ENCODE measurements at places on chromosomes 16 and 17.

GRCh38 chr17:59825533-59826322 is 67.0 kb downstream of the TUBD1 start:
- DNase-seq: no peak

- no peak for DNase-seq
Measured at GRCh38 chr17:2705263-2705662, 6.3 kb downstream of the CLUH start.

GRCh38 chr16:50169555-50170096 is 16.5 kb downstream of the TENT4B start:
- DNase-seq: no peak

DNA sequence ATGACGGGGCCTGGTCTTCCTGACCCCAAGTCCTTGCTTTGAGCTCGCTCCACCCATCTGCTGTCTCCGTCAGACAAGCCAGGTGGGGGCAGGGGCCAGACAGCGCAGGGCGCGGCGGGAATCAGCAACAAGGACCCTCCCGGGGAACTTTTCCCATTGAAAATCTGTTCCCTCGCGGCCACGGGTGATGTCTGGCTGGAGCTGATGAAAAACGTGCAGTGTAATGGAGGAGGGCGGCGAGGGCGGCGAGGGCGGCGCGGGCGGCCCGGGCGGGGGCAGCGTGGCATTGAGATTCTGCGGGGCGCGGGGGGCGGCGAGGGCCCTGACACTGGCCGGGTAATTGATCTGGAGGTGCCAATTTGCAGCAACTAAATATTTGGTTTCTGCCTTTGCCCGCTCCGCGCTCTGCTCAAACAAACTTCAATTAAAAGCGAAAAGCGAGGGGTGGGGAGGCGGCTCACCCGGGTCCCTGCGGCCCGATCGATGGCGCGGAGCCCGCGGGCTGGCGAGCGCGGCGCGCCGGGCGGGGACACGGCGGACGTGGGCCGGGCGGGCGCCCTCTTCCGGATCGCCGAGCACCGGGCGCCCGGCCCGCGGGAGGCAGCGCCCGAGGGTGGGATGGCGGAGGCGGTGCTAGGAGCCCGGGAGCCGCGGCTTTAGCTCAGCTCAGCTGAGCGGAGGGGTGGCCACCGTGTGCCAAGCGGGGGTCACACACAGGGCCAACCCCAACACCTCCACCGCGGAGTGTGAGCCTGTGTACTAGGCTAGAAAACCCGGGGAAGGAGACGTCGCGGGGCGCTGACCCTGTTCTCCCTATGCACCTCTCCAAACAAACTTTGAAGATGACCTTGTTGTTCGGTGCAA is 32.4 kb downstream of the DCAKD start:
- peak; percentile 35 for DNase-seq

DNA sequence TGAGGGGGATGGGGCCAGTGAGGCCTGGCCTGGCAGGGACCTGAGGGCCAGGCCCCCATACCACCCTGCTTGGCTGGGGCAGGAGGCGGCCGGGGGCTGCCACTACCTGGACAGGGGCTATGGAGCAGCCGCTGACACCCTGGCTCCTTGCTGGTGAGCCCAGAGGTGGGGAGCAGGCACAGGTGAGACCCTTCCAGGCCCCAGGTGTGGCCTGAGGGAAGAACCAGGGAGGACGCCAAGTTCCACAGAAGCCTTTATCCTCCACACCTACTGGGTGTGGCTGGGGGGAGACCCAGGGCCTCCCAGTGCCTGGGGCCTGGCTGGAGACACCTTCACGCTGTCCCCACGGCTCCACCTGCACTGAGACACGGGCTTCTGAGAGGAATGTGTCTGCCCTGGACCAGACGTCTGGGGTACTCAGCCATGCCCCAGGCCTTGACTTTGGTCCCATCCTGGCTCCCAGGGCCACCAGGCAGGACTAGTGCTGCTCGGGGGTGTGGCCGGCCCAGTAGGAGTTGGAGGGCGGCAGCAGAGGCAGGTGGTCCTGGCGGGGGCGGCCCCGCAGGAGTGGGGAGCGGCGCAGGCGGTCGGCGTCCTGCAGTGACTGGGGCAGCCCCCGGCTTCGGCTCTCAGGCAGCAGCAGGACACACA is 4.7 kb downstream of the SLC22A31 start:
- no peak for DNase-seq

- DNase-seq: no peak
Measured at GRCh38 chr17:83124871-83125514, 45.6 kb downstream of the METRNL start.

GRCh38 chr16:57537194-57537505 is 779 bp upstream of the CCDC102A start:
- no peak for DNase-seq

DNA sequence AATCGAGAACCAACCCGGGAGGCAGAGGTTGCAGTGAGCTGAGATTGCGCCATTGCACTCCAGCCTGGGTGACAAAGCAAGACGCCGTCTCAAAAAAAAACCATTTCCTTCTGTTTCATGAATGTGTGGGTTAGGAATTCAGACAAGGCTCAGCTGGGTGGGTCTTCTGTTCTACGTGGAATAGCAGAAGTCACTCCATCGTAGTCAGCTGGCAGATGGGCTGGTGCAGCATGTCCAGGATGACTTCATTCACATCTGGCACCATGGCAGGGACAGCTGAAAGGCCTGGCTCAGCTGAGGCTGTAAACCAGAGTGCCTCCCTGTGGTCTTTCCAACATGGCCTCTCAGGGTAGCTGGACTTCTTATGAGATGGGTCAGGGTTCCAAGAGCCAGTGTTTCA is 89.0 kb downstream of the C17orf67 start:
- DNase-seq: no peak

DNA sequence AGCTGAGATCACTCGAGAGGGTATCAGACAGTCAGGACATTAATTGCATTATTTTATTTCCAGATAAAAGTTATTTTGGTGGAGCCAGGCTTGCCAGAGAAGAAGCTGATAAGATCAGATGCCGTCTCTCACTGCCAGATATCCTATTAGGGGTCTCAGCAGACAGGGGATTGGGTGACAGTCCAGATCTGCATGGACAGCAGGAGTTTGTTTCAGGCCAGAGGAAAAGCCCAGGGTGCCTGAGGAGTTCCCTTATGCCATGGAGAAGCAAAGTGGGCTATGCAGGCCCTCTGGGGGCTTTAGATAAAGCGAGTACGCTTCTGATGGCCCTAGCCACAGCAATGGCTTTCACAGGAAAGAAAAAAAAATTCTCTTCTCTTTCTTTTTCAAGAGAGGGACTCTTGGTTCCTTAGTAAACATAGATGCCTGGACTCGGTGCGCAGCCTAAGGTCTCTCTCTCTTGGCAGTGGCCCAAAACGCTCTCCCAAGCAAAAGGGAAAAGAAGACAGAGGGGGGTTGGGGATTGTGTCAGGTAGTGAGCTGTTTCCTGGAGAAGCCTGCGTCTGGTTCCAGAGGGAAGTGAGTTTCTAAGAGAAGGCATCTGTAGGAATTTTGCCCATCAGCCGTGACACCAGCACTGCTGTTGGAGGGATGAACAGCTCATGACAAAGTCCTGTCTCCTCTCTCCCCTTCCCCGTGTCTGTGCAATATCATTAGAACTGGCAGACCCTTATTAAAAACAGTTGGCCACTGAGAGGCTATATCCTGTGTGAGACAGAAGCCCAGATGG is 166.3 kb upstream of the FOXF1 start:
- no peak for DNase-seq

Data from GM04504 (cell line).